H4 (cell line): ENCODE measurements at places on chromosomes 4 and X. TPM values are rescaled to one million over a fixed set of nuclear protein-coding genes. Genes with fewer than 3 reads are reported as not detected.

Gene MAGEA10
- total RNA-seq = not detected in 2 replicates

Gene CXorf49B
- not detected in 2 replicates for total RNA-seq

Gene MTNR1A
- total RNA-seq = 0.33 TPM in 1 of 2 replicates, not detected in the other

Gene UNC5C
- total RNA-seq = 9.1 and 11.3 TPM in 2 replicates

Gene SLC49A3
- total RNA-seq = not detected in 2 replicates

Gene CFP
- not detected in 2 replicates for total RNA-seq

Gene CXCL1
- not detected in 2 replicates for total RNA-seq

Gene MAGEB1
- total RNA-seq = not detected in 2 replicates

Gene FAM9C
- total RNA-seq = not detected in 2 replicates

Gene FOXP3
- total RNA-seq = not detected in 2 replicates

Gene MAGEE1
- total RNA-seq = 0.92 and 1.5 TPM in 2 replicates

Gene CHRNA9
- total RNA-seq = 0.85 and 1.4 TPM in 2 replicates

Gene TEX13B
- not detected in 2 replicates for total RNA-seq

Gene CFAP99
- total RNA-seq = not detected in 2 replicates
